H9 (cell line): ENCODE measurements at places on chromosomes 11 and 22. TPM values are rescaled to one million over a fixed set of nuclear protein-coding genes. Genes with fewer than 3 reads are reported as not detected.

Gene C11orf21
- total RNA-seq, result not detected in 2 replicates

Gene TNRC6B
- total RNA-seq, result 53.5 and 58.1 TPM in 2 replicates

Gene OR52N4
- total RNA-seq, result not detected in 2 replicates

Gene PGAP2
- 36.1 and 37.4 TPM in 2 replicates for total RNA-seq
